ENCODE measurements at places on chromosomes 1 and 21. TPM values are rescaled to one million over a fixed set of nuclear protein-coding genes. Genes with fewer than 3 reads are reported as not detected.

The S100A8 gene
- total RNA-seq, result not detected

The C1QTNF12 gene
- 1.4 TPM for total RNA-seq

The C1orf185 gene
- total RNA-seq, result not detected

The NEXN gene
- 4.6 TPM for total RNA-seq

The TNFRSF1B gene
- total RNA-seq, result 0.40 TPM

The IL19 gene
- not detected for total RNA-seq

The GPR52 gene
- not detected for total RNA-seq

The NFASC gene
- 2.2 TPM for total RNA-seq

The CD1D gene
- not detected for total RNA-seq

The CYYR1 gene
- not detected for total RNA-seq

The CRYBG2 gene
- 1.6 TPM for total RNA-seq

The PDXK gene
- 218 TPM for total RNA-seq

The CRABP2 gene
- 11.2 TPM for total RNA-seq

The SPRR3 gene
- 0.22 TPM for total RNA-seq

The C1orf210 gene
- total RNA-seq, result not detected

The ATAD3B gene
- 3.2 TPM for total RNA-seq

The RGL1 gene
- total RNA-seq, result 1.1 TPM

The FMO3 gene
- total RNA-seq, result not detected

The DNASE2B gene
- not detected for total RNA-seq

The GJC2 gene
- 0.45 TPM for total RNA-seq

The OPTC gene
- not detected for total RNA-seq

The OR14K1 gene
- not detected for total RNA-seq

The GSTM5 gene
- not detected for total RNA-seq

The CDC42BPA gene
- total RNA-seq, result 12.5 TPM

The LMX1A gene
- not detected for total RNA-seq

The KLF17 gene
- total RNA-seq, result 0.43 TPM

Data from A549 treated with CpdA at 1 μM for 4 hours (cell line).